ENCODE measurements at places on chromosomes 7 and 10.

DNA sequence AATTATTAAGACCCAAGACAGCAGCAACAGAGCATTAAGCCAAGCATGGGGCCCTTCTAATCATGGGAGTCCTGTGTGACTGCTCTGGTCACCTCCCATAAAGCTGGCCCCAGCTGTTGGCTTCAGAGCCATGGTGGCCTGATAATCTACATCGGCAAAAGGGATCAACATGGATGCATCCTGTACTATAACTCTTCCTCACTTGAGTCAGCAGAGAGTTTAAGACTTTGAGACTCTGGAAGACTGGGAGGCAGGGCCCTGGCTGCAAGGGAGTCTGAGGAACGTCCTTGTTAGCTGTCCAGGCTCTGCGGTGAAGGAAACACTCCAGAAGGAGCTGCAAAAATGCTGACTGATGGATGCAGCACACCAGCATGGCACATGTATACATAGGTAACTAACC is 95.0 kb upstream of the KIAA1217 start:
- DNase-seq: no peak

- DNase-seq: no peak
Observed at GRCh38 chr10:118882741-118883140, 128.0 kb upstream of the CACUL1 start.

DNA sequence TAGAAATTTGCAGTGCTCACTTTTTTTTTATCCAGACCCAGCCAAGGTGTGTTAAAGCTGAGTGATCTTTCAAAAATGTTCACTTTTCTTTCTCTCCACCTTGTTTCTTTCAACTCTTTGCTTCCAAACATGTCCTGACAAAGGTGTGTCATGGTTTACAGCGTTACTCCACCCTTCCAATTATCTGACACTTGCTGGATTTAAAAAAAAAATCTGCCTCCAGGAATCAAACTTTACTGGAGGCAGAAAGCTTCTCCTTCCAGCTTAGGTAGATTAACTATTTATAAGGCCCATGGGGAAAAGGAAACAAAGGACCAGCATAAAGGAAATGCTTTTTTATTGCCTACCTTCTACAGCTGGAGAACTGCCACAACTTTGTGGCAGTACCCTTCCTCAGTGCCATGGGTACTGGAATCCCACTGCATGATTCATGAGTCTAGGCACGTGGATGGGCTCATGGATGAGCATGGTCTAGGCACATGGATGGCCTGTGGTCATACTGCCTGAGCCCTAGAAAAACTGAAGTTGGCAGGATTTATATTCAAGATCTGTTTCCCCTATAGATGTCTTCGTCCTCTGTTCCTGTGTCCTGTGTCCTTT is at the start of gene COL17A1:
TSS of gene COL17A1 (minus strand) at position 80 of the 600 bp plus-strand sequence. CDS start 5,207 bp downstream, outside the sequence.
- no peak for DNase-seq

DNA sequence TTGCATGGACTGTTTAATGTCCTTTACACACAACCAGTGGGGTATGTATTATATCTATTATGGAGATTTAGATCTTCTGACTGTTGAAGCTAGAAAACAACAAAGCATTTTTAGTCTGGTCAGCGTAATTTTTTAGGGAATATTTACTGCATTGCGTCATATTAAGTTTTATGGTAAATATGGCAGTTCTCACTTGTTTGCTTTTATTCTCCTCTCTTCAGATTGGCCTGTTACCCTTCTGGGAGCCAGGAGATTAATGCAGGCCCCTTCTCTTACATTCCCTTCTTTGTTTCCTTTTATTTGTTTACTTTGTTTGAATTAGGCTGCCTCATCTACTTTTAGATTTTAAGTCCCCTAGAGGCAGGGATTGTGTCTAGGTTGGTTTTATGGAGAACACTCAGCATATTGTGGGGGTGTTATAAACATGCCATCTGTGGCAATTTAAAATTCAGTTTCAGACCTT is 13.8 kb downstream of the UBE2D1 start:
- DNase-seq: no peak

Measured in T-helper 1 cell (primary cell).